Activated CD4-positive, alpha-beta T cell treated with anti-CD3 and anti-CD28 coated beads, Interleukin-2, Interleukin-6, amounts not matched to agents 100 ng/mL and 50 ng/mL, durations not matched to agents 16 hours and 8 hours (primary cell): ENCODE measurements at places on chromosomes 3 and 15.

DNA sequence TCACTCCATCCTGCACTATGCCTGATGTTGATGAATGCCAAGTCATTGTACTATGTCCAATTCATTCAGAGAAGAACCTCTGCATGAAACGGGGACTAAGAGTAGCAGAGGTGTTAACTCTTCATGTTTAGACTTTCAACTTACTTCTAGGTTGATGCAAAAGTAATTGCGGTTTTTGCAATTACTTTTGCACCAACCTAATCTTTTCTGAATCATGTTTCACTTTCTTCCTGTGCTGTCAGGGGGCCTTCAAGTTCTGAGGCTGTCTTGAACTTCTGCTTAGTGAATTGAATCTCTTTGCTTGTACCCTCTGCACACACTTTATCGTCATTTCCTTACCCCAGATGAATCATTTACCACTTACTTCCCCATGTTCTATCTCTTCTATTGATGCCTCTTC, 636.2 kb downstream of the NAALADL2 start:
- DNase-seq, result peak; percentile 14

DNA sequence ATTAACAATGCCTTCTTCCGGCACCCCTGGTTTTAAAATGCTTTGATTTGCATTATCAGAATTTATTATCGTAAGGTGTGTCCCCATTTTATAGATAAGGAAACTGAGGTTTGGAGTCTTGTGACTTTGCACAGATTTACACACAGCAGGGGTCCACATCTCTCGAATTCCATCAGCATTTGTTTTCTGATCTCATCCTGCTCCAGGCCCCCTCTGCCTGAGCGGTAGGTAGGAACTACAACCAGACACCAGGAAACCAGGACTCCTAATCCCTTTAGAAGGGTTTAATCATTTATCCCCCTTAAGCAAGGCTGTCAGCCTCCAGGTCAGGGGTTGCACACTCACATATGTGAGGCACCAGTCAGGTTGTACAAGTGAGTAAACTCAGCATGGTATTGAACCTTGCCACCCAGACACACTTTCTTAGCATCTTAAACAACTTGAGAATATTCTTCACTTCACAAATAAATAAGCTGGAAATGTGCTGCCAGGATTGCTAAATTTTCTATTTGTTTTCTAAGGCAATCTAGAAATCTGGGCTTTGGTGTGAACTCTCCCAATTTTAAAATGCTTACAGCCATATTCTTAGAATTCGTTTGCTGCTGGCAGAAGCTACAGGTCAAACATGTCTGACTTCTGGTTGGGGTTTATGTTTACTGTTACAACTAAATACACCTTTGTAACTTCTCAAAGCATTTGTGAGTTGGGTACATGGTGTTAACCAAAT, 31.7 kb upstream of the CMTM7 start:
- no peak for DNase-seq

GRCh38 chr3:197858598-197858997, 67.5 kb downstream of the LRCH3 start:
- DNase-seq, result no peak

DNA sequence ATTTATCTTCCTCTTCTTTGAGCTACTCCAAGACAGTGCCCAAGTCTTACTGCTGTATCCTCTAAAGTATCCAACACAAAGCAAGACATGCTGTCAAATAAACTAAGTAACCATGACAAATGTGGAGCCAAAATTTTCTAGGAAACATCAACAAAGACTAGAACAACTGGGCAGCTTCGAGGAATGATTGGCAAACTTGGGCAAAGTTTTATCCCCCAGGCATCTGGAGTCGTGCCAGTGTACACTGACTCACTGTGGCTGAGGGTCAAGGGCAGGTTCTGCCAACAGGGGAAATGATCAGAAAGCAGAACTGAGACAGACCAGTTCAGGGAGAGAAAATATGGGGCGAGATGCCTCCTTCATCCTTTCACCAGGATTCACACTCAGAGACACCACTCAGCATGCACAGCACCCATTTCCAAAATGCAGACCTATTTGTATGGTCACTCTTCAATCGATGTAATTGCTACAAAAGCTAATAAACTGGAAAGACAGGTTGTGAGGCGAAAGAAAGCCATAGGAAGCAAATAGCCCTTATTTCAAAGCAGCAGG, 65.8 kb downstream of the MB21D2 start:
- DNase-seq, result peak; percentile 29

- no peak for DNase-seq
Measured at GRCh38 chr3:2870724-2871333, 239.3 kb downstream of the IL5RA start.

DNA sequence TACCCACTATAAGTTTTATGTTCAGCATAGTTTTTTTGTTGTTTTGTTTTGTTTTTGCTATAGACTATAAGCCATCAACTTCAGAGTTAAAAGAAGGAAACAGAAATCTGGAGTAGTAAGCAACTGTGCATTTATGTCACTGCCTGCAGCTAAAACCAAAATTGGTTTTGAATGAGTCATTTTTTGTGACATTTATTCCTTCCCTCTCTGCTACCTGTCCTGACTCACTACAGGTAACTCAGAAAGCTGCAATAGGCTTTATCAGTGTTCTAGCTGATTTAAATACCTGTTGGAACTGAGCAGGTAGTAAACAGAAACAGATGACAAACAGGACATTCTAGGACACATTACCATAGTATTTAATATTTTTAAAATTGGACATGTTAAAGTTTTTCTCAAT, 393.3 kb upstream of the WNT5A start:
- no peak for DNase-seq

DNA sequence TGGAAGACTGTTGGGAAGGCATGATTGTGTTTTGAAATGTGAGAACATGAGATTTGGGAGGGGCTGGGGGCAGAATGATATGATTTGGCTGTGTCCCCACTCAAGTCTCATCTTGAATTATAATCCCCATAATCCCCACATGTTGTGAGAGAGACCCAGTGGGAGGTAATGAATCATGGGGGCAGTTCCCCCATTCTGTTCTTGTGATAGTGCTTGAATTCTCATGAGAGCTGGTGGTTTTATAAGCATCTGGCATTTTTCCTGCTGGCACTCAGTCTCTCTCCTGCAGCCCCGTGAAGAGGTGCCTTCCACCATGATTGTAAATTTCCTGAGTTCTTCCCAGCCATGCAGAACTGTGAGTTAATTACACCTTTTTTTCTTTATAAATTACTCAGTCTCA, 430.5 kb downstream of the OTOL1 start:
- no peak for DNase-seq

- peak; percentile 16 for DNase-seq
Measured at GRCh38 chr3:156368189-156368588, 186.7 kb downstream of the SSR3 start.

DNA sequence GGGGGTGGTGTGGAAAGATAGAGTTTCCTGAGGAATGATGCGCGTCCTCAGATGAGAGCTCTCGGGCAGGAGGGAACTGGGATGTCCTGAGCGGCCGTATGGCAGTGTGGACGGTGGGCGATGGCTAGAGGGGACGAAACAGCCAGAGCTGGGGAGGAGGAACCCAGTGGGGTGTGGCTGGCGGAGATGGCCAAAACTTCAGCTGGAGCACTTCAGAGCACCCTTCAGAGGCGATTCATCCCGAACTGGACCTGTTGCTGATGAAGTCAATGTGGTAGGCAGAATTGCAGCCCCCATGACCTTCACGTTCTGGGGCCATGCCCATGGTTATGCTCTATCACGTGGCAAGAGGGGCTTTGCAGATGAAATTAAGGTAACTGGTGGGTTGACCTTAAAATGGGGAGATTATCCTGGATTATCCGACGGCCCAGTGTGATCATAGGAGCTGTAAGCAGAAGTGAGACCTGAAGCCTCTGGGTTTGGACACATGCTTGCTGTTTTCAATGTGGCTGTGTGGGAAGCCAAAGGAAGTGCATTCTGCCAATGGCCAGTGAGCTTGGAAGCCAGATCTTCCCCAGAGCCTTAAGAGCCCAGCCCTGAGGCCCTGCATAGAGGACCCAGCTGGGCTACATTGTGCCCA, 52.3 kb downstream of the ATP1B3 start:
- no peak for DNase-seq

DNA sequence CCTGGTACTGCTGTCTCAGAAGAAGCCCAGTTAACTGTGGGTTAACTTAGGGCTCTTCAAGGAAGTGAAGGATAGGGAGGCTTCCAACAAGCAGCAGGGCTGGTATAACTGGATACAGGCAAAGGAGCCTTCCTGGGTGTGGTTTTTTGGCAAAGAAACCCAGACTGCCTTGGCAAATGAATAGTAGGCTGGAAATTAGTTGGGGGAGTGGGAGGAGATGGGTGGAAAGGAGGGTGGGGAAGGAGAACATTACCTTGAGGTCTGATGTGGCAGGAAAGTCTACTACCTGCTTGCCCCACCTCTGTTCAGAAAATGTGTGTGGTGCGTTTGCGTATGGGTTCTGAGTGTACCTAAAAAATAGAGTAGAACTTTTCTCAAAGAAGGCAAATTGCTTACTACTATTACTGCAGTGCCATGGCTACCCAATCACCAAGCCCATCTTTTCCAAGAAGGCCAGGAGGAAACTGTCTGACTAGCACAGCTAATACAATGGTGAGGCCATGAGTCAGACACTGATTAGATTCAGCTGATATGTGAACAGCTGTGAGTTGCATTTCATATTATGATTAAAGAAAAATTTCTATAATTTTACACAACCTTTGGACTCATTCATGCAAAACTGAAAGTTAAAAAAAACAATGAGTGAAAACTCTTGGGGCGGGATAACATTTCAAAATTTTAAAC, 55.2 kb downstream of the SPTSSB start:
- no peak for DNase-seq

- DNase-seq, result no peak
Measured at GRCh38 chr3:170999737-171000242, 26.7 kb downstream of the SLC2A2 start.

DNA sequence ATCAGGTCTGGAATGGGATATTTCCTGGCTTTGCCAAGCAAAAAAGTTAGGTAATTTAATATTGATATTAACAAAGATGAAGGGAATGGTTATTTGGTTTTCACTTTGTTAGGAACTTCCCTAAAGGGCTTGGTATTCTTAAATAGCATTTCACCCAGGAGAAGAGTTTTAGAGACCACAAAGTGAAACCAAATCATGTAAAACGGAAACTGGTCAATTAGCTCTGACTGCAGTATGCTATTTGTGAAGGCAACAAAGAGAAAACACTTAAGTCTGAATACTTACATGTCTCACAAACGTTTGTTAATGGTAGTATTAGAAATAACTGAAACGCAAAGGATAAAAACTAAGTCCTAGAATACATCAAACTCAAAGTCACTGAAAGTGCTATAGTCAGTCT, 32.4 kb upstream of the SETMAR start:
- no peak for DNase-seq

GRCh38 chr3:123869165-123869564, 15.0 kb downstream of the MYLK start:
- no peak for DNase-seq

GRCh38 chr15:42214600-42214999, 6.5 kb upstream of the VPS39 start:
- no peak for DNase-seq

DNA sequence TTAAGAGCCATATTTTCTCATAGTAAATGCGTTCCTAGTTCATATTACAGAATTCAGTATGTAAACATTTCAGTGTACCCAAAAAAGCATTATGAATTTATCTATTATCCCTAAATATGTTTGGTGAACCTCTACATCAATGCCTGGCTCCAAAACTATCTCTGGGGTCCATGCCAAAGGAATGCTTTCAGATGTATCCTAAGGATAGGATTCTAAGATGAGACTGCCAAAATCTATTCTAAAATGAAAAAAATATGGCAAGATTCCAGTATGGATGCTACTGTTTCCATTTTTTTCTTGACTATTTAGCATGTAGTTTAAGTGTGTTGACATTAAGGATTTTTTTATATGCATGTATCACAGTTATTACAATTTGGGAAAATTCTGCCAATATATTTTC, 18.8 kb downstream of the EIF5A2 start:
- no peak for DNase-seq

- DNase-seq, result no peak
Measured at GRCh38 chr3:134928819-134929218, 133.8 kb downstream of the EPHB1 start.

DNA sequence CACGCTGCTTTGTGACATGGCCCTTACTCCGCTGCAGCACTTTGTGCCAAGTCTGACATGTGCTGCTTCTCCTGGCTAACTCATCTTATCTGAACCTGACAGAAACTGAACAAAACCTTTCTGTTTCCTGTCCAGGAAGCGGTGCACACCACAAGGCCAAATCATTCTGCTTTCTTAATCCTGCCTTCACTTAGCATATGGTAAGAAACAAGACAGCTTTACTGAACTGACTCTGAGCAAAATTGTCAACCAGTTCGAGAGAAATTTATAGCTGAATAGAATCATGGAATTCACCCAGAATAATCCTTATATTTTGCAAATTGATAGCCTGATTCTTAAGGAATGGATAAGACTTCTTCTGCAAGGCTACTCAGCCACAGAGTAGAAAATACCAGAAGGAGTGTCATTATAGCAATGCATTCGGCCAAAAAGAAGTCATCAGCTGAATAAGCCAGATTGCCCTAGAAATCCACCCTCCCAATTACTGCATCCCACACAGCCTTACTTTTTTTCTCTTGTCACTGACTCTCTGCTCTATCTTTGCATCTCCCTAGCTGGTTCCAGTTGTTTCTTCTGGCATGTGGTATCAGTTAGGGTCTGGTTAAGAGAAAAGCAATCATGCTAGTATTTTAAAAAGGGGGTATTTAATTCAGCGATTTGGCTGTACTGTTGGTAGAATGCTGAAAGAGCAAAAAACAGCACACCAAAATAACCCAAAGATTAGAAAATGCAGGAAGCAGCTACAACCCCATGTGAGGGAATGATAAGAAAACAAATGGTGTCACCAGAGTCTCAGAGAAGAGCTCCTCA, 41.6 kb upstream of the STRIT1 start:
- peak; percentile 25 for DNase-seq

DNA sequence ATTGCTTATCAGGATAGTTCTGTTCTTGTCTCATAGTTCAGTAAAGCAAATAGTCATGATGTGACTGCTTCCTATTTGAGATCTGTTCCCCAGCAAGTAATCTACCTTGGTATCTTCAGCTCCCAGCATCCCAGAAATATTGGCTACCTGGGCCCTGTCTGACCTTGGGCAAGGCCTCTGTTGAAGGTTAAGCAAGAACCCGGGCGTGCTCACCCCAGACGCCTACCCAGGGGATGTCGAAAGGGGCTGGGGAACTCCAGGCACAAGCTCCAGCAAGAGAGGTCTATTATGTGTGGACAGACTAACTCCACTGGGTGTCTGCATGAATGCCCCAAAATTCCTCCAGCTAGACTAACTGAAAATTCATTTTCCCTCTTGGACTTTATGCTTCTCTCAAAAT, 37.3 kb upstream of the IGF1R start:
- DNase-seq, result no peak

GRCh38 chr3:24316887-24317383, 177.7 kb downstream of the THRB start:
- DNase-seq, result no peak
